Caki2 (cell line): ENCODE measurements at places on chromosomes 3 and 15.

DNA sequence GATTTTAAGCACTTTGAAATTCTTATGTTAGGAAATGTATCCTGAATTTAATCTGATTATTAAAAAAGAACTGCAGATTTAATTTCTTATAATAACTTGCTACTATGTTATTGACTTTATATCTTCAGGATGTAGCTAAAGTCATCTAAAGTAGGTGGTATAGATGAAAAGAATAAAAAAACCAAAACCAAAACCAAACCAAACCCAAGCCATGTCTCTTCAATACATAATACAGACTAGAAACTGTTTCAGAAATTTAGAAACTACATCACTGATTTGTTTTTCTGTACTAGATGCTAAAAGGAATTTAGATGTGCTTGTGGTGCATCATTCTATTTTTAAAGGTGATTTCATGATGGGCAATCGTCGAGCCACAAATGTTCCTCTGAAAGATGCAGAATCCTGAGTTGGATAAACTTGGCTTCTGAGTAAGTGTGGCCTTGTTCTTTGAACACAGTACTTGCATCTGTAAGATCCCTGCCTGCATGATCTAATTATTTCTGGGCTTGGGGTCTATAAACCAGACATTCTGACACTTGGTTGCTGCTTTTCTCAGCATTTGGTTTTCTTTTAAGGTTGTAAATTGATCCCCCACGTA is 287.1 kb upstream of the SUCLG2 start:
- DNase-seq = no peak

GRCh38 chr15:73426323-73426994 is 16.5 kb upstream of the REC114 start:
- DNase-seq = no peak

DNA sequence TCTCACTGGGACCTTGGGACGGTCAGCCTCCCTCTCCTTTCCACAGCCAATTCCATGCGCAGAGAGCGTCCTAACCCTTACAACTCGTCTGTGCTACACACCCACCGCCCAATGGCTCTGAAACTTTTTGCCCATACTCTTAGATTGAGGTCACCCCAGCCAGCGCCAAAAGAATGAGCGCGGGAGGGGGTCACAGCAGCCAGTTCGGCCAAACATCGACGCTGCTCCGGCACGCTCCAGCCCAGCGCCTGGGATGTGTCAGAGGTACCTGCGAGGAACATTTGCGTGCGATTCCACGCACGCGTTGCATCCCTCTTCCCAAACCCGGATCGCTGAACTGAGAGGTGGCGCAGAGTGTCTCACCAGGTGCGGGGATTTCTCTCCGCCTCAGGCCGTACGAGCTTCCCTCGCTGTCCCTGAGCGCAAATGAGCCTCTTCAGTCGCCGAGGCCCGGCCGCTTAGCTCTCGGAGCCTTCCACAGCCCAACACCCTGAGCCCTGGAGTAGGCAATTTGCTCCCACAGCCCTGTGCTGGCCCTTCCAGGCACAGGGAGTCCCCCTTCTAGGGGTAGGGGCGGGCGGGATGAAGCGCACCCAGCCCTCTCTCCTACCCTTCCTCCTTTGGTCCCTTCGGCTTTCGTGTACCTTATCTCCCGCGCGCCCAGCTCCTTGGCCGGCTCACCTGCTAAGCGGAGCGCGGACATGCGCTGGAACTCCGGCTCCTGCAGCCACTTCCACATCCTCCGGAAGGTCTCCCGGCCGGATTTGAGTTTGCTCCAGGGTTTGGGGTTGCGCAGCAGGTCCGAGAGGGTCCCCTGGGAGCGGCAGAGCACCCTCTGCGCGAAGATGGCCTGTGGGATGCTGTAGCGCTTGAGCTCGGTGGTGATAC is 1.8 kb downstream of the ONECUT1 start:
- DNase-seq = no peak

GRCh38 chr3:30631243-30631904 is 25.0 kb downstream of the TGFBR2 start:
- DNase-seq = no peak

DNA sequence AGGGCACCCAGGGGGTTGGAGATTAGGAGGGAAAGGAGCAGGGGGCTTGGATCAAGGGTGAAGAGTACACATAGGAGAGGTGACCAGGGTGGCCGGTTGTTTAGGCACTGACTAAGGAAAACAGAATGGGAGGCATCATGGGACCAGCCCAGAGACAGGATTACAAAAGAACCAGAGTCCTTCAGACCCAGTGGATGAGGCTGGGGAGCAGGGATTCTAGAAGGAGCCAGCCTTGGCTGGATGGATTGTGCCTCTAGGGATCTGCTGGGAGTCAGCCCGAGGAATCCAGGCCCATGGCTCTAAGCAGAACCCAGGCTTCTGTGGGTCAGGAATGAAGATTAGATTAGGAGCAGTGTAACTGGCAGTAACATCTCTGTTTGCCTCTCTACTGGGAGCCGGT is 98.6 kb downstream of the ARNT2 start:
- no peak for DNase-seq

DNA sequence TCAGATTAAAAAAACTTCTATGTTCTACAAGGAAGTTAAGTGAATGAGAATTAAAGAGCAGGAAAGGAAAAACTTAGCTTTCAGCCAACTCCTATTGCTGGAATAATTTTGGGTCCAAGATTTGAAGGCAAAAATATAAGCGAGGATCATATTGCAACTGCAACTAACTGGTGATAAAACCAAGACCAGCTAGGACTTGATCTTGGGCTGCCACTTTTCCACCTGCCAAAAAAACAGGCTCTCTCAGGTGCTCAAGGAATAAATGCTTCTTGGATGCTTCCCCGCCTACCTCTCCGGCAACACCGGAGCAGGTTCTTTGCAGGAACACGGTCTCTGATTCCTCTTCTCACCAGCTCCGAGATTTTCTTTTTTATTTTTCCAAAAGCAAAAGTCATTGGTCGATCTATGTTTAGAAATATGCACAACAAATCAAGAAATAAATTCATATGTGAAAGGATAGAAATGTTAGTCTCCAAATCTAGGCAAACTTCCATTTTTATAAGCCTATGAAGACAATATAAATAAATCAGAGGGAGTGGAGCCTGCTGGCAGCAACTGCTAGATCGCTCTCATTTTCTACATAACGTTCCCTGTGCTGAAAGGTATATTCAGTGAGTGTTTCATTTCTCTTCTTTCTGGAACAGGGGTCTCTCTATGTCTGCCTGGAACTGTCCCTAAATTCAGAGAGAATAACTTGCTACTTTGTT is 241.9 kb downstream of the NTRK3 start:
- no peak for DNase-seq

DNA sequence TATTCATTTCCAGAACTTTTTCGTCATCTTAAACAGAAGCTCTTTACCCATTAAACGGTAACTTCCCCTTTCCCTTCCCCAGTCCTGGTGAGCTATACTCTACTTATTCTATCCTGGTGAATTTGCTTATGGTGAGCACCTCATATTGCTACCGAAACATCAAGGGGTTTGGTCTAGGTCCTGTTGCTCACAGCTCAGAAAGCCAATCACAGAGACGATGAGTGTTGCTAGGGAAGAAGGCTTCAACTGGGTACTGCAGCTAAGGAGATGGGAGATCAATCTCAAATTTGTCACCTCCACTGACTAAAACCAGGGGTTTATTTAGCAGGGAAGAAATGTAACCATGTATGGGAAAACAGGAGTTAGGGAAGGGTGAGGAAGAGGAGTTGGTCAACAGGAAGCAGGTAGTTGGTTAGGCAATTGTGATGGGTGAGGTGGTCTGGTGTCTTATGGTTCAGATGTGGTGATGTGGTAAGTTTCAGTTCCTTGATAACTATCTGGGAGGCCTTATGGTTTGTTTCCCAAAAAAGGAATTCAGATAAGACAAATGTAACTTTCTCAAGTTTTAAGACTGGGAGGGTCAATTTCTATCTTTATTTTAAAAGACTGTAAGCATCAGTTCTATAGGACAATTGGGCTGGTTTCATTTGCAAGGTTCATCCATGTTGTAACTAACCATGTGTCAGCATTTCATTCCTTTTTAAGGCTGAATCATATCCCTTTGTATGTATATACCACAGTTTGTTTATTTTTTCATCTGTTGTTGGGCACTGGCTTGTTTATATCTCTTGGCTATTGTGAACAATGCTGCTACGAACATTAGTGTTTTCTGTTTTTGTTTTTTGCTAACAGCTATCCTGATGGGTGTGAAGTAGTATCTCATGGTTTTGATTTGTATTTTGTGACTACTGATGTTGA is 24.3 kb downstream of the ARHGAP11B start:
- DNase-seq = no peak

GRCh38 chr3:142595581-142595950 is 627 bp upstream of the PLS1 start:
- peak; percentile 87 for DNase-seq
